ENCODE measurements at places on chromosomes 3 and 15.

- DNase-seq, result no peak
Observed at GRCh38 chr3:193553586-193553985, 1.1 kb downstream of the ATP13A4 start.

GRCh38 chr3:159825216-159825854 is 163.3 kb upstream of the IL12A start:
- DNase-seq, result no peak

DNA sequence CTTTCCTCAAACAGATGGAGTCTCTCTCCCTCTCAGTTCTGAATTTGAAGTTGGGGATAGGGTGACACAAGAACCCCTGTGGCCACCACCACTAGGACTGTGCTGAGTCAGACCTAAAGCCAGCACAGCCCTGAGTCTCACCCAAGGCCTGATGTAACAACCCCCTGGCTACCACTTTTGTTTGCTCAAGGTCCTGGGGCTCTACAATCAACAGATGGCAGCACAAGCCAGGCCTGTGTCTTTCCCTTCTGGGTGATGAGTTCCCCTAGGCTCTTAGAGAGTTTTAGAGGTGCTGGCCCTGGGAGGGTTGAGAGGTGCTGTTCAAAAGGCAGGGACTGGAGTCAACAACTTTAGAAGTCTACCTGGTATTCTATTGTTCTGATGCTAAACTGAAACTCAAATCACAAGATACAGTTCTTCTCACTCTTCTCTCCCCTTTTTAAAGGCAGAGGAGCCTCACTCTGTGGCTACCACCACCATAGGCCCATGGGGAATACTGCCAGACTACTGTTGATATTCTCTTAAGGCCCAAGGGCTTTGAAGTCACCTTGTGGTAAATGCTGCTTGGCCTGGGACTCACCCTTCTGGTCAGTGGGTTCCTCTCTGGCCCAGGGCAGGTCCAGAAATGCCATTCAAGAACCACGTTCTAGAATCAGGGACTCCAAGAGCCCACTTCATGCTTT is 6.5 kb downstream of the OR5K4 start:
- DNase-seq, result no peak

GRCh38 chr3:107117156-107117555 is 260.1 kb upstream of the CCDC54 start:
- DNase-seq, result no peak

GRCh38 chr3:154123906-154124305 is 2.7 kb downstream of the ARHGEF26 start:
- DNase-seq, result no peak
